ENCODE measurements at places on chromosomes 7 and 10. TPM values are rescaled to one million over a fixed set of nuclear protein-coding genes. Genes with fewer than 3 reads are reported as not detected.

SLC13A1 gene
- not detected for total RNA-seq

MLXIPL gene
- total RNA-seq: not detected

DNA sequence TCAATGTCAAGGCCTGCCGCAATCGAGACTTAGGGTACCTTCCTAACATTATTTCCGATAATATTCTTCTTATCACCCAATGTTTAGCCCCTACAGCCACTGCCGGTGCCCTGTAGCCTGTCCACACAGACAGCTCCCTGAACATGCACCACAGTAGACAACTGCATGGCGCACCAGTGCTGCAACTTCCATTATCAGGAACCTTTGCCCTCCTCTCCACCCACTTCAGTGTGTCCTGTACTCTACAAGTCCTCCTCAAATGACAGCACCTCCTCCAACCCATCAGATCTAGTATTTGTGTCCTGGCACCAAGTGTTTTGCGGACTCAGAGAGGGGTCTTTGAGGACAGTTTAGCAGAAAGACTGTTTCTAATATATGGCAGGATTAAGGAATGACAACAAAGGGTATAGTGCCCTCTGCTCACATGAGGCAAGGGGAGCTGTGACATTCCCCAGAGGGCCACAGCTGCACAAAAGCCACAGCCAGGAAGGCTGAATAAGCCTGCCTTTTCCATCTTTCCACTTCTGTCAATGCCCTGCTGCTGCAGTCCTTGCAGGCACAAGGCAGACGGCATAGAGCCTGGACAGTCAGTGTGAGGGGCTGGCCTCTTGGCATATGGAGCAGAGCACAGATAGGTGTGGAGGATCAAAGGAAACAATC lies 335.4 kb downstream of the PARD3 start:
- DNase-seq: no peak

DNA sequence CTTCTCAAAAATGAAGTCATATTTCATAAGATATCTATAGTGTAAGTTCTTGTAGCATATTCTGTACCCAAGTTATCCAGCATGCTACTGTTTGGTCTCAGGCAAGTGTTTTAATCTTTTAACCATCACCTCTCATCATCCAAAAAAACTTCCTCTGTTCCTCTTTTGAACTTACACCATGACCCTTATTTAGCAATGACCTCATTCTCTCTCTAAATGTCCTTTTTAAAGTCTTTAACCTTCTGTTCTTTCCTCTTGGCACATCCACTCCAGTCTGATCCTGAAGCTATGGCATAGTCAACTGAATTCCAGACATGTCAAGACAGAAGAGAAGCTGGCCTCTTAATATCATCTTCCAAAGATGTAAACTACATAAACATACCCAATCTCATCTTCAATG lies 26.2 kb downstream of the PPP3CB start:
- no peak for DNase-seq

DNA sequence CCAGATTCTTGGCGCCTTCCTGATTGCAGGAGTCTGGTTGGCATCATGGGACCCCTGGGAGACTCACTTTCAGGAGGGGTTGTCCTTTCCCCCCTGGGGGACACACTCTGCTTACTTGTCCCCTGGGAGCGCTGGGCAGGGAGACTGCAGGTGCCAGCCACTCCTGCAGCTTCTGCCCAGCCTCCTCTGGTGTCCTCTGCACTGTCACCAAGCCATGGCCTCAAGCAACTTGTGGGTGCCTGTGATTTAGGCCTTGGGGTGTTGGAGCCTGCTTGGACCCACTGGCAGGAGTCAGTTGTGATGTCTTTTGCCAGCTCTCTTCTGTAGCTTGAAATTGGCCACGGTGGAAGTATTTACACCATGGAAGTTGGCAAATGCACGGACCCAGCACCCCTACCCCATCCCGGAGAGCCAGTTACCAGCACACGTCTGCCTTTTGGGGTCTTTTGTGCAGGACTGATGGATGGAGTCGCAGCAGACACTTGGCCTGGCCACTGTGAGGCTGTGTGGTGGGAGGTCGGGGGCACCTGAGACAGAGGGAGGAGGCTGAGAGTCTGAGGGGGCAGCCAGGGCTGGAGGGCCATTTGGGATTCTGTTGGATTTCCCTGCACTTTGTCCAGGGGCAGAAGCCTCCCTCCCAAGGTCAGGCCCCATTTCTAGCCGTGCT lies 104.7 kb downstream of the LHPP start:
- no peak for DNase-seq
